ENCODE measurements at places on chromosomes 1 and 21.

DNA sequence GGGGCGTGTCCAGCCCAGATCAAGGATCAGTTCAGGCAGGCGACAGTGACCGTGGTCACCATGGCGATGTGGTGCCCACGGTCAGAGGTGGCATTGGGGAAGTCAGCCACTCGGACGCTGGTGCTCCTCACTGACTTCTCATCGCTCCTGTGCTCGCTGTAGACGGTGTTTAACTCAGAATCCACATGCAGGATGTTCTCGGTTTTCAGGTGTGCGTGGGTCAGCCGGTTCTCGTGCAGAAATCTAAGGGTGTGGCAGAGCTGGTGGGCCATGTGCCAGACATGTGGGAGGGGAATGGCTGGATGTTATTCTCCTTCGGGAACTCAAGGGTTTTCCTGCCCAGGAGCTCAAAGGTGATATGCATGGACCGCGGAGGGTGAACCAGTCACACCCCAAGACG is 11.7 kb downstream of the OR2AJ1 start:
- DNase-seq = no peak

- DNase-seq = no peak
These were observed 8.0 kb downstream of the RRP1B start for GRCh38 chr21:43667191-43667904.

- no peak for DNase-seq
These were observed 317.3 kb downstream of the COL11A1 start for GRCh38 chr1:102790997-102791396.

DNA sequence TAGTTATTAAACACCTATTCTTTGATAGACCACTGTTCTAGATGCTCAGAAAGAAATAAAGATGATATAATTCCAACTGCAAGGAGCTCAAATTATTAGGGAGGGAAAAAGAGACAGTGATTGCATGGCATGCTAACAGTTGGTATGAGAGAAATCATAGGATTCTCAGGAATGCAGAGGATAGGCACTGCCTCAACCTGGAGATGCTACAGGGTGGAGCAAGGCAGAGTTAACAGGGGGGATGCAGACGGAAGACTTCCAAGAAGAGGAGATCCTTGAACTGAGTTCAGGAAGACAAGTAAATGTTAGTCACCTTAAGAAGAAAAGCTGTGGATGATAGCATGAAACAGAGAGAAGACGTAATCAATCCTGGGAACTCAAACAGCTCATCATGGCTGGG is 123.7 kb downstream of the DAB1 start:
- no peak for DNase-seq

DNA sequence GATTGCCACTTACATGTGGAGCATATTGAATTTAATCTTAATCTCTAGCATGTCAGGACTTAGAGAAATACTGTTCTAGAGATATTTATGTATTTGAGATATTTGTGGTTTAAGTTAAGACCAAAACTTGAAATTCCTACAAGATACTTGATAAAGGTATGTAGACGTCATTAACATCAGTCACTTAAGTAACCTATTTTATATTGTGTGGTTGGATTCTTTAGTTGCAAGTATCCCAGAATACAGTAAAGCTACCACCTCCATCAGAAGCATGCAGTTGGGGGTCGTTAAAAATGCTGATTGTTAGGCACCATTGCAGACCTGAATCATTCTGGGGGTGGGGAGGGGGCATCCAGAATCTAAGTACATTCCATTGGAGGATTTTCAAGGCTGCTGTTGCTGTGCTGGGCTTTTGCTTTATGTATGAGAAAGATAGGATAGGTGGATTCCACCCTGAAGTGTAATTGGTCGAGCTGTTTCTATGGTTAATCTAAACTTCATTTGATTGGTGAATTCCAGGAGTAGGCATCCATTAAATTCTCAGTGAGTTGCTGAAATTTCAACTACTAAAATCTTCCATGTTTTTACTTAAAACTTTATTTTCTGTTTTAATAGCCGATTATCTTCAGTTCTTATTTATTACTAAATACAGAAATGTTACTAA is 4.0 kb downstream of the H3-3A start:
- DNase-seq = no peak

DNA sequence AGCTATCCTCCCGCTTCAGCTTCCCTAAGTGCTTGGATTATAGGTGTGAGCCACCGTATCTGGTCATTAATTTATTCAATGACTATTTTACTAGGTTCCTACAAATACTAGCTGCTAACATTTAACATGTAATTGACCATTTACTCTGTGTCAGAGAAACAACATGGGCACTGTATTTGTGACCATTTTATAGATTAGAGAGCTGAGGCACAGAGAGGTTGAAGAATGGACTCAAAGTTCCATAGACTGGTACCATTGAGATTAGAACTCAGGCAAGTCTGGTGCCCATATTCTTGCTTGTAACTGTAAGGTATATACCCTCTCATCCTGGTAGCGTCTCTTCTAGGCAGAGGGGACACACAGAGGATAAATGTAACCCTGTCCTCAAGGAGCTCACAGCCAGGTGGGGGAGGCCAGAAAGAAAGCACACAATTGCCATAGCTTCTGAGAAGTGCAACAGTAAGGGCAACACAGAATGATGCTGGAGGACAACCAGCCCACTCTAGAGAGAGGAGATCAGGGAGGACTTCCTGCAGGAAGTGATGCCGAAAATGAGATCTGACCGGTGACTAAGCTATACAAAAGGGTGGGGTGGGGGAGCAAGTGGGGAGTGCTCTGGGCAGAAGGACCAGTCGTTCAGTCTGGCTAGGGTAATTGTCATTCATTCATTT is 3.8 kb downstream of the SRARP start:
- DNase-seq = no peak

GRCh38 chr1:152577168-152577567 is 3.1 kb downstream of the LCE3D start:
- DNase-seq = no peak

- peak; percentile 68 for DNase-seq
These were observed 47.5 kb upstream of the EEIG2 start for GRCh38 chr1:108512239-108513043.

GRCh38 chr1:64246294-64246917 is 43.0 kb downstream of the UBE2U start:
- DNase-seq = peak; percentile 50

DNA sequence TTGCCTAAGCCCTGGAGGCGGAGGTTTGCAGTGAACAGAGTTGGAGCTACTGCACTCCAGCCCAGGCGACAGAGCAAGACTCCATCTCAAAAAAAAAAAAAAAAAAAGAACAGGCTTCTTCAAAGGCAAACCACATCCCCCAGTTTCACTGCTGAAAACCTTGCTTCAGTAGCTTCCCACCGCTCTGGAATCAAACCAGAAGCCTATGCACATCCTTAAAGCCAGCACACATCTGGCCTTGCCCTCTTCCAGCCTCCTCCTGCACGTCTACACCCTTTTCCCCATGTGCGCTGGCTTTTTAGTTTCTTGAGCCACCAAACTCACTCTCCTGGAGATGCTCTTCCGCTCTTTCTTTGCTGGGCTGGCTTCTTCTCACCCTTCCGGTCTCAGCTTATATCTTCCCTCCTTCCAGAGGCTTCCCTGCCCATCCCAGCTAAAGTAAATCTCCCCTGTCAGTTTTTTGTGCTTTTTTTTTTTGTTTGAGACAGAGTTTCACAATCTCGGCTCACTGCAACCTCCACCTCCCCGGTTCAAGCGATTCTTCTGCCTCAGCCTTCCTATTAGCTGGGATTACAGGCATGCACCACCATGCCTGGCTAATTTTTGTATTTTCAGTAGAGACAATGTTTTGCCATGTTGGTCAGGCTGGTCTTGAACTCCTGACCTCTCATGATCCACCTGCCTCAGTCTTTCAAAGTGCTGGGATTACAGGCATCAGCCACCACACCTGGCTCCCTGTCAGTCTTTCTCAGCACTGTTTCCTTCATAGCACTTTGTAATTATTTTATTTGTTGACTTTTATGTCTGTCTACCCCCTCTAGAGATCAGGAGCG is 42.0 kb upstream of the ID3 start:
- DNase-seq = peak; percentile 41

DNA sequence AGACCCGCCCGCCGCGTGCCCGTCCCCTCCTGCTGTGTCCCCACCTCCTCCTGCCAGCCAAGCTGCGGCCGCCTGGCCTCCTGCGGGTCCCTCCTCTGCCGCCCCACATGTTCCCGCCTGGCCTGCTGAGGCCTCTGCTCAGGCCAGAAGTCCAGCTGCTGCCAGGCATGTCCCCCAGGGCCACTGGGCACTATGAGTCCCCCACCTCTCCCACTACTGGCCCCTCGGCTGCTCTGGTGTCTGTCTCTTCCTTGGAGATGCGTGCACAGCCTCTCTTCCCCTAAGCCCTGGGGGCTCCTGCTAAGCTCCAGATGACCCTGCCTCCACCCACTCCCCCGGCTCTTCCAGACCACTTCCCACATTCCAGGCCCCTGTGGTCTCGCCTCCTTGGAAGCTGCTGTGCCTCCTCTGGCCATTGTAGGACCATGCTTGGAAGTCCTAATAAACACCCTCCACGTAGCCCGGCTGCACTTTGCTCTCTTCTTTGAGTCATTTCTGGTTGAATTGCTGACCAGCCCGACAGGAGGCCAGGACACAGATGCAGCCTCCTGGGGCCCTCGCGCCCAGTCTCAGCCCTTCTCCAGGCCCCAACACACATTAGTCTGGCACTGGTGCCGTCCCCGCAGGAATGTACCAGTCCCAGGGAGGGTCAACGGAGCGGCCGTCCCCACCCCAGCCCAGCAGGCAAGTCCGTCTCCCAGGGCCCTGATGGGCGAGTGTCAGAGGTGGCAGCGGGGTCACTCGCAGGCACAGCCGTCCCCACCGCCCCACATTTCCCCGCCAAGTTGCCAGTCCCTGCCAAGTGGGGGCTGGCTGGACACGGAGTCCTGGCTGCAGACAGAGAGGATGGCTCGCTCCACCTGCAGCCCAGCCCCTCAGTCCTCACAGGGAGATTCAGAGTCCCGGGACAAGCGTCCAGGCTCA is 1.1 kb downstream of the KRTAP10-12 start:
- no peak for DNase-seq

GRCh38 chr1:203183828-203184227 is 2.7 kb downstream of the CHI3L1 start:
- no peak for DNase-seq

DNA sequence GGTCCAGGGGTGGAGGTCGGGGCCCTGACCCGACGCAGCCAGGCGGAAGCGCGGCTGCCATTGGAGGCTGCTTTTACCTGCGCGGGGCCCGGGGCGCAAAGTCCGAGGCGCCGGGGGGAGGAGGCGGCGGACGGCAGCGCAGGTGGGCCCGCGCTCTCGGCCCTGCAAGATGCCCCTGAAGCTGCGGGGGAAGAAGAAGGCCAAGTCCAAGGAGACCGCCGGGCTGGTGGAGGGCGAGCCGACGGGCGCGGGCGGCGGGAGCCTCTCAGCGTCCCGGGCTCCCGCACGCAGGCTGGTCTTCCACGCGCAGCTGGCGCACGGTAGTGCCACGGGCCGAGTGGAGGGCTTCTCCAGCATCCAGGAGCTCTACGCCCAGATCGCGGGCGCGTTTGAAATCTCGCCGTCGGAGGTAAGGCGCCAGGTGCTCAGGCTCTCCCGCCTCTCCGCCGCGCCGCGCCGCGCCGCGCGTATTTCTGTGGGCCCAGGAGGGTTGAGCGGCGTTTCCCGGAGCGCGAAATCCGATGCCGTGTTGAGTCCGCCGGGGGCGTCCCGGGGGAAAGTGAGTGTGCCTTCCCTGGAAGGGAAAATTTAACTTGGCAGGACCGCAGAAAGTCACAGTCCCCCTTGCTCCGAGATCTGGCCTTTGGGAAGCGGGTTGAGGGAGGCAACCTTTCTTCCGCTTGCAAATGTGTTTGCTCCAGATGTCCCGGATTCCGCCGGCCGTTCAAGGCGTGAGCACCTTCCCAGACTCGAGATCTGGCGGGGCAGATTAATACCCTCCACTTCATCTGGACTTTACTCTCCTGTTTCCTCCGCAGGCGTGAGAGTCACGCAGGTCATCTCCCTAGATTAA is at the start of gene GIPC2:
GIPC2 (plus strand) TSS at position 41 of the 853 bp plus-strand sequence; CDS start at position 170, 129 bp downstream.
- DNase-seq = no peak

DNA sequence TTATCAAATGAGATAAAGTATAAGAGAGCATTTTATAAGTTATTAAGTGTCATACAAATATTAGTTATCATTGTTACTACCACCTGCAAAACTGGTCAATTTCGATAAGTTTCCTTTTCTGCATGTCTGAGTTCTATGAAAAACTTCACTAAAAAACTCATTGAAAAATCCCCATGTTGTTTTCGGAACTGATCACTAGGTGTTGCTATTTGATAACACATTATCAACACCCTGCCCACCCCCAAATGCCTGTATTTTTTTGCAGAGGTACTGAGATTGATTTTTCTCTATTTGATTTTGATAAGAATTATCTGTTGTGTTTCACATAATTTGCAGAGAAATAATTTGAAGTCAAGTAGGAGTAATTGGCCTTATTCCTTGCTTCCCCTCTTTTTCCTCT is 22.1 kb upstream of the DISP1 start:
- DNase-seq = peak; percentile 34

GRCh38 chr1:44354268-44354839 is 703 bp downstream of the ERI3 start:
- no peak for DNase-seq

DNA sequence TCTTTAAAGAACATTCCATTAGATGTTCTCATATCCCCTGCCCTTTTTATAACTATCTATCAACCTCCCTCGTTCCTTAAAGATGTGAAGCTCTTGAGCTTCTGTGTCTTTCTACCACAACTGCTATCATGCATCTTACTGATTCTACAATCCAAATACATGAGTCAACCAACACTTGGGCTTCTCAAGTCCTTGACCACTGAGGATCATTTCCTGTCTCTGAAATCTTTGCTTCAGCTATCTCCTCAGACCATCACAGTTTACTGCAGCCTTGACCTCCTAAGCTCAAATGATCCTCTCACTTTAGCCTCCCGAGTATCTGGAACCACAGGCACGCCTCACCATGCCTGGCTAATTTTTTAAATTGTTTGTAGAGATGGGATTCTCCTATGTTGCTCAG is 75.2 kb downstream of the FMO4 start:
- DNase-seq = no peak

- peak; percentile 13 for DNase-seq
These were observed 69.3 kb upstream of the ANGPTL3 start for GRCh38 chr1:62528015-62528414.

GRCh38 chr1:171623651-171624331 is 1.7 kb downstream of the MYOCOS start:
- DNase-seq = no peak

DNA sequence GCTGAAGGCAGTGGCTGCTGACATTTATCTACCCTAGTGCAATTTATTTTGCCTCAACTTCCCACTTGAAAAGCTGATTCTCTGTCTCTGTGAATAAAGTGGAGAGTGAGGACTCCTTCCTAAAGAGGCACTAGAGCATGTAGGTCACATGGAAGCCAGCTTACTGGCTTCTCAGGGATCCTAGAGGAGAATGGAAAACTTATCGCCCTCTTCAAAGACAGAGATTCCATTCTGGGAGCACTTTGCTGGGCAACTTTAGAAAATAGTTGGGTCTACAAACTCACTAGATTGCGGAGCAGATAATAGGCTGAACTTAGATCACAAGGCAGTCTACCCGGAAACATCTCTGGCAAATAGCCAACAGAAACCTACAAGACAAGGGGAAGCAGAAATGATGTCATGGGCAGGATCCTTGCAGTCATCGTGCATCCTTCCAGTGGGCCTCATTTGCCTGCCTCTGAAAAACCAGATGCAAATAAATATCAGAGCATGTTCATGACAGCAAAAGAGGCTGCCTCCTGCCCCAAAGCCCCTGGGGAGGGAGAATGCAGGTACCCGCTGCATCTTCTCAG is 104.8 kb upstream of the BARHL2 start:
- no peak for DNase-seq

Data from CD4-positive, alpha-beta T cell treated with Interleukin-4 for 1 hour (primary cell).